A172 (cell line): ENCODE measurements at places on chromosomes 2 and 18.

DNA sequence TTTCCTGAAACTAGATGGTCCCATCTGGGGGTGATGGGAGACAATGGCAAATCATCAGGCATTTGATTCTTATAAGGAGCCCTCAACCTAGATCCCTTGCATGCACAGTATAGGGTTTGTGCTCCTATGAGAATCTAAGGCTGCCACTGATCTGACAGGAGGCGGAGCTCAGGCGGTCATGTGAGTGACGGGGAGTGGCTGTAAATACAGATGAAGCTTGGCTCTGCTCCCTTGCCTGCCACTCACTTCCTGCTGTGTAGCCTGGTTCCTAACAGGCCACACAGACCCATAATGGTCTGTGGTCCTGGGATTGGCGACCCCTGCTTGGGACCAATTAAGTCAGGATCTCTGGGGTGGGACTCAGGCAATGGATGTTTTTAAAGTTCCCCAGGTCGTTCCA lies 293.4 kb downstream of the ZNF521 start:
- no peak for DNase-seq

DNA sequence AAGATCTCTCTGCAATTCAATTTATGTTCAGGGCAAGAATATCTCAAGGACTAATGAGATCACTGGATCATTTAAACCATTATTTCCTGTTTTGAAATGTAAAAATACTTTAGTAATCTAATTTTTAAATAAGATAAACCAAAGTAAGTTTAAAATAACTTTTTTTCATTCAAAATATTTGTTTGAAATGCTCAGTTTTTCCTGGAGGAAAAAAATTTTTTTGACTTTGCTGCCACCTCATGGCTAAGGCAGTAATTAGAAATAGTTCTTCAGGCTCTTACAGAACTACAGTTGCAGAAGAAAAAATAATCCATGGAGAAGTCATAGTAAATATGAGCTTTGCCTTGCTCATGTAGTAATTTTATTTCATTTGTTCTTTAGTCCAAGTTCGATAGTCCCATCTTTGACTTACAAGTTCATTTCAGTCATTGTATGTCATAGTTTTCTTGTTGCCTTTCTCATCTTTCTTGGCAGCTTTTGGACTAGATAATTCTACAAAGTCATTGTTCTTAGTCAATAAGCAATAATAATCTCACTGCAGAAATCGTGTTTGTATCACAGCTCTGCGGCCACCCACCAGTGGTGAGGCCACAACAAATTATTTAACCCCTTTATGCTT lies 127.4 kb downstream of the DPP4 start:
- peak; percentile 43 for DNase-seq

DNA sequence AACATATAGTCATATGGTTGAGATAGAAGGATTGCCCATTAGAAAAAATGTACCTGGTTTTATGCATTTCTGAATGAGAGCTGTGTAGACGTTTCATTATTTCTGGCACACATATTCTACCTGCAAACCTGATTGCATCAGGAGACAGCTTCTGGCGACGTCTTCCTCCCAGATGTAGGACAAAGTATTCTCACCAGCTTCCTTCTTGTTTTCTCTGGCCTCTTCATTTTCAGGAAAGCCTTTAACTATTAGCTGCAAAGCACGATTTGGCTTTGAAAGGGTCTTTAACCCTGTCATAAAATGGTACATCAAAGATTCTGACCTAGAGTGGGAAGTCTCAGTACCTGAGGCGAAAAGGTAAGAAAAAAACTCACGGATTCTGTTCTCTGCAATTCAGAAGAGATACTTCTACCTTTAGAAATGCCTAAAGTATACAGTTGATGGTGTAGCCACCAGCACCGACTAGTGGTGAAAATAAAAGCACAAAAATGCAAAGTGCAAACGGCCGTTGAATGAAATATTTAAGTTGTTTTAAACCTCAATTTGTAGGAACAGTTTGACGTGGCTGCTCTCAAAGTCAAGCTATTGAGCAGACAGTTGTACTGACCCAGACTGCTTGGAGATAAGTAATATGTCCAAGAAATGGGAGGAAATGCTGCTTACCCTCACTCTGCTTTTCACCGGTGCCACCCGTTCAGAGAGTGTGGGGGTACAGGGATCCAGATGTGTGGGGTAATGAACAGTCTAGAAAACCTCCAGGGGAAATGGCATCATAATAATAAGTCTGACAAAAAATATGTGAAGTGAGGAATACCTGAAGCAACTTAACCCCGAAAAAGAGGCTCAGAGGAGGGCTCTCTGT lies 20.2 kb downstream of the IL18RAP start:
- DNase-seq, result peak; percentile 20

- DNase-seq, result no peak
Observed at GRCh38 chr2:42743659-42743990, 20.3 kb downstream of the OXER1 start.

DNA sequence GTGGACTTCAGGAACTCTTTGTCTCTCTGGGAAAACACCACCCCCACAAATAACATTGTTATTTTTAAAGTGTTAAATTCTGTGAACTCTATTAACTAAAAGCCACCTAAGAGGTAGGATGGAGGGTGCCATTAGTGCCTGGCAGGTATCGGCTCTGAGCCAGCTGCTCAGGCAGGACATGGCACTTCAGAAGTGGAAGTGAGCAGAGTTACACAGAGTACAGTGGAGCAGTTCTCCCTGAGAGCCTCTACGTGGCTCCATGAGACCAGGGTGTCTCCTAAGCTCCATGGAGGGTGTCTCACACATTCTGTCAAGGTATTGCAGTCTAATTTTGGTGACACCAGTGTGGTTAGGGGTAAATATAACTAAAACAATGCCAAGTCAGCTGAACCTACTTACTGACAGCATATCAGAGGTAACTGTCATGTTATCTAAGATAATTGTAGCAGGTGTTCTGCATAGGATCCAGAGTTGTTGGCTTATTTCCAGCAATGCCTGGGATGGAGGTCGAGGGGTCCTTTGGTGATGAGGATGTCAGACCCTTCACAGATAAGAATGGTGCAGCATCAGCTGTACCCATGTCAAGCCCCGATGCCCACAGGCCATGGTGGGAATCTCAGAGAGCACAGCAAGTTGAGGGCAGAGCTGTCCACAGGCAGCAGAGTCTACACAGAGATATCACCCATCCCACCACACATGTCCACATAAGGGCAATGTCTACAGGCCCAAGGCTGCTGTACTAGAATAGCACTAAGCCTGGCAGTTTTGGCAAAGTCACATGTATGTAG lies 8.6 kb upstream of the MALL start:
- DNase-seq, result no peak

GRCh38 chr2:39618736-39619135 lies 47.0 kb upstream of the TMEM178A start:
- DNase-seq, result no peak
